ENCODE measurements at places on chromosomes 4 and X.
A peak's percentile ranks its signal among the peaks of the same experiment; 100 is the strongest.

- no peak for DNase-seq
Observed at GRCh38 chrX:154731184-154731583, 19.7 kb downstream of the GAB3 start.

- no peak for DNase-seq
Observed at GRCh38 chr4:27881705-27882104, 1021.1 kb downstream of the STIM2 start.

DNA sequence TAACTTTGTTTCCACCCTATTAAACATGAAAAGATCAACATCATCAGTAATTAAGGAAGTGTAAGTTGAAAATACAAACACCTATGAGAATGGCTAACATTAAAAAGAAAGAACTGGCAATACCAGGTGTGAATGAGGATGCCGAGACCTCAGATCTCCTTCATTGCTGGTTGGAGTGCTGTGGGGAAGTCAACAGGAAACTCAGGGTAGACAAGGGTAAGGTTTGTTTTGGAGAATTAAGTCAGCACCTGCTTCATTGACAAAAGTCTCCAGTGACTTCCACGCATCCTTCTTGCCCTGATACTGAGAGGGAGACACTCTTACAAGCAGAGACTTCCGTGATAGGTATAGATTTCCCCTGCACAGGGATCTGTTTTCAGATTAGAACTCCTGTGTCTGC lies 106.1 kb downstream of the IRF2 start:
- no peak for DNase-seq

DNA sequence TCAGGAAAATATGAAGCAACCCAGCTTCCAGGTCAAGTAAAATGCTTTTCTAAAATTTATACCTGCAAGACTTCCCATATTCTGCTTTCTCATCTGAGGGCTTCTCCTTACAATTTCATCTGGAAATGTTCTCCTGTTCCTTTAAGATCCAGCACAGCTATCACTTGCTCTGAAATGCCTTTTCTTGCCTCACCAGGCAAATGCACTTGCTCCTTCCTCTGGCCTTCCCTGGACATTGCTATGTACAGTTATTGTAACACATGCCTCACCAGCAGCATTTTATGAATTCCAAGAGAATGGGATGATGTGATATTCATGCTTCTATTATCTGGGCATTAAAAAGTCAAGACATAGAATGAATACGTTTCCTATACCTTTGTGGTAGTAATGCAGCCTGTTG lies 842.1 kb upstream of the INTU start:
- DNase-seq: no peak

GRCh38 chrX:110985470-110985869 lies 110.5 kb upstream of the PAK3 start:
- no peak for DNase-seq

- no peak for DNase-seq
Observed at GRCh38 chr4:120158046-120158445, 91.4 kb upstream of the MAD2L1 start.

GRCh38 chr4:98466868-98467599 lies 191.4 kb downstream of the TSPAN5 start:
- DNase-seq: no peak

GRCh38 chrX:20965270-20966044 lies 408.8 kb upstream of the CNKSR2 start:
- no peak for DNase-seq

- no peak for DNase-seq
Observed at GRCh38 chr4:3261411-3262207, 12.7 kb downstream of the MSANTD1 start.

DNA sequence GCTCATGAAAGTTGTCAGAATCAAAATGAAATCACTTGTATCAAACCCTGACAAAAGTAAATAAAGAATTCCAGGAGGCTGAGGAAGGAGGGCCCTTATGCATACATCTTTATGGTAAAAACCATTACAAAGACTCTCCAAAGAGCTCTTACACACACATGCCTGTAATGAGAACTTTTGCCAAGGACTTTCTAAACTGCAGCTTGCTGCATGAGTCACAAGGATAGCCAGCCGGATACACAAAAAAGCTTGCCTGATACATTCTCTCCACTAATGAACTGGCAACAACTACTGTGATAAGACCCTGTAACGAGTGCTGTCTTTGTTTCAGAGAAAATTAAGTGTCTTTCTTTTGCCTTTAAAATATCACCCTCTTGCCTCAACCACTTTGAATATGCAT lies 618.1 kb downstream of the PPP4R3C start:
- no peak for DNase-seq

DNA sequence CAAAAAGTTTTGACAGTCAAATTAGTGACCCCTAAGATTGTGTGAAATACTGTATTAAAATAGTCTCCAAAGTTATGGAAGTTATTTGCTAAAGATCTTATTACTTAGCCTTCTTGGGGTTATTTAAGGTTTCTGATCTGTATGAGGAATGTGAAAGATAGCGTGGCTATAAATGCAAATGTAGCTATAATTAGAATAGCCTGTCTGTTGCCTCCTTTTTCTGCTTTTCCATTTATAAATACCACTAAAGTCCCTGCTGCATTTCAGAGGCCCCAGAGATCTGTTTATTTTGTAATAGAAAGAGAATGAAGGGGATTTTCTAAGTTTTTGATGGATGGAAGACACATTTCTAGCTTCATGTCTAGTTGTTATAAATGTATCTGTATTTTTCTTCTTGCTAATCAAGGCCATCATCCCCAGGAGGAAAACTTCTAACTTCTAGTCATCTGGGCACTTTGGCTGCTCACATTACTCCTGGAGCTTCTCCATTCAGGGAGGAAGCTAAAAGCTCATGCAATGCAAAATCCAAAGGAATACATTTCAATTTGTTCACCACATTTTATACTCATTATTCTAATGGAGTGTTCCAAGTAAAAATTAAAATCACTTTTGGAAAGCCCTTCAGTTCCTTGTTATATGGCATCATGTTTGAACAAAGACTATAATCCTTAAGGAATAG lies 73.9 kb downstream of the INTS12 start:
- no peak for DNase-seq

GRCh38 chr4:10123227-10124101 lies 6.9 kb upstream of the WDR1 start:
- no peak for DNase-seq

DNA sequence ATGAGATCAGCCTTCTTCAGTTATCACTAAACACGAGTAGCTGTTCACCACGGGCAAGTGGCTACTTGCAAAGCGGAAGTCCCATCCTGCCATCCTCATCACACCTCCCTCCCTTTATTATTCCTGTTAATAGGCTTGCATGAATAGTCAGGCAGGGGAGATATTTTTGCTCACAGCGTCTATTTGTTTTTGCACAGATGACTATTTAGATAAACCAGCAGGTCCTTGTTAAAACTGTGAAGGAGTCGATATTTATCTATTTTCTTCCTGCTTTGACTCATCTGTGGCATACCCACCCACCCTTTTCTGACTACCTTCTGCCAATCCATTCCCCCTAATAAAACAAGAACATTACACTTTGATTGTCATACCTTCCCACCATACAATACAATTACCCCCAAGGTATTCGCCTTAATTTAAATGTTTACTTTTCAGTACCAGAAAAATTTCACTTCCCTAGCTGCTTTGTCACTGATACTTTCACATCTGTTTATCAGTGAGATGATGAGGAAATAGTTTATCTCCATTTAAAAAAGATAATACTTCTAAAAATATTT lies 96.6 kb upstream of the BANK1 start:
- DNase-seq: no peak

DNA sequence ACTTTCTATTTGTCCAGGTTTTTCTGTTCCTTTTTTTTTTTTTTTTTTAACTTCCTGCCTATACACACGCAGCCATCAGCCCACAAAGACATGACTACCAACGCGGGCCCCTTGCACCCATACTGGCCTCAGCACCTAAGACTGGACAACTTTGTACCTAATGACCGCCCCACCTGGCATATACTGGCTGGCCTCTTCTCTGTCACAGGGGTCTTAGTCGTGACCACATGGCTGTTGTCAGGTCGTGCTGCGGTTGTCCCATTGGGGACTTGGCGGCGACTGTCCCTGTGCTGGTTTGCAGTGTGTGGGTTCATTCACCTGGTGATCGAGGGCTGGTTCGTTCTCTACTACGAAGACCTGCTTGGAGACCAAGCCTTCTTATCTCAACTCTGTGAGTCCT lies 2.1 kb downstream of the EBP start:
- no peak for DNase-seq

- no peak for DNase-seq
Observed at GRCh38 chr4:124055896-124056295, 656.6 kb downstream of the ANKRD50 start.

DNA sequence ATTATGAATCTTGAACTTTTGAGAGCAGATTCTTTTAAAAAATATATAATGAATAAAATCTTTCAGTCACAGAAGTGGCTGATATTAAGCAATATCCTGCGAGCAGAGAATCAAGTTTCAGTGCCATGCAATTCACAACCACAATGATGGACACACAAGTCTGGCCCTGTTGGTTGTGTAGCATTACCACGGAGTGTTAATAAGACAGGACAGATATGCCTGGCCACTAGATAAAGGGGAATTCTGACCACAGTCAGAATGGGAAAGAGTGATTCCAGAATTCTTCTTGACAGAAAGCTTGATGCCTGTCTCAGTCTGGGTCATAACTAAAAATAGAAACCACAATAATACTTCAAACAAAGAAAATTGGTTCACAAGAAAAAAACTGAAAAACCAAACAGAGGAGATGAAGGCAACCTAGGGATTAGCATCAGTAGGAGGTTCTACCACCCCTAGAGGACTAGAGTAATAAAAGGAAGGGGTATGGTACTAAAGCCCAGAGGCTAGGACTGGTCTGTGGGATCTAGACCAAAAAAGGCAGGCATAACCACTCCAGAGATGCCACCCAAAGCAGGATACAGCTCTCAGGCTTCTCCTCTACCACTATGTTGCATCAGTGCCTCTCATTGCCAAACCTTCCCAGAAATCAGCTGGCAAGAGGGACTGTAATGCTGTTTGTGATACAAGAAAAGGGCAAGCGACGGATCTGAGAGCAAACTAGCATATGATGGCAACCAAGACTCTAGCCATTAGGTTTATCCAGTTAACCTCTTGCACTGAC lies 59.0 kb downstream of the RNF150 start:
- no peak for DNase-seq

GRCh38 chrX:153408871-153409351 lies 2.4 kb upstream of the ZFP92 start:
- no peak for DNase-seq

GRCh38 chr4:91592125-91592524 lies 711.6 kb upstream of the GRID2 start:
- no peak for DNase-seq

DNA sequence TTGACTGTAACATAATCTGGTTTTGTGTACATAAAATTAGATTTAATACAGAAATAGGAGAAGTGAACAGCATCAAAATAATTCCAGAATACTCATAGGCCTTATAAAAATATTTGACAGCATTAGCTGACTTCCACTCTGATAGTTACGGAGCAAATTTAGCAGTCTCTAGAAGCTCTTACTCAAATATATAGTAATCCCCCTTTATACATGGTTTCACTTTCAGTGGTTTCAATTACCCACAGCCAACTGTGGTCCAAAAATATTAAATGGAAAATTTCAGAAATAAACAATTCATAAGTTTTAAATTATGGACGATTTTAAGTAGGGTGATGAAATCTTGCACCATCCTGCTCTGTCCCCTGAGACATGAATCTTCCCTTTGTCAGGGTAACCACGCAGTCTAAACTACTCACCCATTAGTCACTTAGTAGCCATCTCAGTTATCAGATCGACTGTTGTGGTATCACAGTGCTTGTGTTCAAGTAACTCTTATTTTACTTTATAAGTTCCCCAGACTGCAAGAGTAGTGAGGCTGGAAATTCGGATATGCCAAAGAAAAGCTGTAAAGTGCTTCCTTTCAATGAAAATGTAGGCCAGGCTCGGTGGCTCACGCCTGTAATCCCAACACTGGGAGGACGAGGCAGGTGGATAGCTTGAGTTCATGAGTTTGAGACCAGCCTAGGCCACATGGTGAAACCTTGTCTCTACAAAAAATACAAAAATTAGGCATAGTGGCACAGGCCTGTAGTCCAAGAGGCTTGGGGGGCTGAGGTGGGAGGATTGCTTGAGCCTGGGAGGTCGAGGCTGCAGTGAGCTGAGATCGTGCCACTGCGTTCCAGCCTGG lies 17.2 kb upstream of the RTL9 start:
- no peak for DNase-seq

GRCh38 chr4:74449571-74450297 lies 4.8 kb downstream of the AREG start:
- DNase-seq: no peak

- no peak for DNase-seq
Observed at GRCh38 chr4:134650461-134650860, 448.9 kb upstream of the PABPC4L start.

GRCh38 chr4:185112104-185112503 lies 31.0 kb upstream of the SLC25A4 start:
- no peak for DNase-seq

DNA sequence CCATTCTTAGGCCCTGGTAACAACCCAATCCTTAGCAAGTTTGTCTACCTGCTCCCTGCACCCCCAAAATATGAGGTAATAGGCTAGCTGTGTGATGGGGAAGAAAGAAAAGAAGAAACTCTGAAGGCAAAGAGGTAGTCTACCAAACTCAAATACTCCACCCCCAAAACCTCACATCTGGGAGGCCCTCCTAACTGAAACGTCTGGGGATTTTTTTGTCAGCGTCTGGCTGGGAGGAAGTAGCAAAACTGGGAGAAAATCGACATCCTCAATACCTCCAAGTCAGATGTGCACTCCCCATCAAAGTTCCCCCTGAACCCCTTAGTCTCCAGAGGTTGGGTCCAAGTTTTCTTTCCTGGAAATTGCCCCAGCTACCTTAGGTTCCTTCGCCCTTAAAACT lies 1.0 kb downstream of the LAMP2 start:
- no peak for DNase-seq

- DNase-seq: no peak
Observed at GRCh38 chr4:26021417-26022345, 107.7 kb downstream of the SMIM20 start.

DNA sequence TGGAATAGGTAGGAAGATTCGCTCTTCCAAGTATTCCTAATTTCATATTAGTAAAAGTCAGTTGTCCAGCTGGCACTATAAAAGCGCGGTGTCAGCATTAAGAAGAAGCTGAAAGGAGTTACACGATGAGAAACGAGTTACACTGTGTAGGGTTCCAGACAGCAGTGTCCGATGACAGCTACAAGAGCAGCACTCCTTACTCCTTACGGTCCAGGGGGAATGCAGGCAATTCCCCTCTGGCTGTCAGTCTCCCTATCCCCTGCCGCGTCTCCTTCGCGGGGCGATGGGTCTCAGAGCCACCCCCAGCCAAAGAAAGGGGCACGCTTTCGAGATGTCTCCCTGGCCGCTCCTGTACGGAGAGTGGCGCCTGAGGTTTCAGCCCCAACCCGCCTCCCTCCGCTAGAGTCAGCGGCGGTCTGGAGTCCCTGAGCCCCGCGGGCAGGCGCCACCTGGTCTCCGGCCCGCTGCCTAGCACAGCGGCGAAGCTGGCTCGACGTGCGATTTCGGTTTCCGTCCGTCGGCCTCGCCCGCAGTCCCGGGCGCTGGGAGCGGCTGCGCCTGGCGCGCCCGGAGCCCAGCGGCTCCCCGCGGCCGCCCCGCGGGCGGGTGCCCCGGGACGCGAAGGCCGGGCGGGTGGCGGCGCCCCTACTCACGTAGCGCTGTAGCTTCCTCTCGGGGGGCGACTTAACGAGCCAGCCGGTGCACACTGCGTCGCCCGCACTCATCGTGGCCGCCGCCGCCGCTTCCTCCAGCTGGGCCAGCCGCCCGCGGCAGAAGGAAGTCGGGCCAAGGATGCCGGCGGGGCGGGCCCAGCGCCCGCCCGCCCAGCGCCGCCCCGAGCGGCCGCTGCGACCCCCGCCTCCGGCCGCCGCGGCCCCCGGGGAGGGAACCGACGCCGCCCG lies at the start of gene GAB3:
Gene GAB3, minus strand, starts transcription at position 777 of the 902 bp plus-strand sequence. Its CDS starts 52 bp downstream, at position 725.
- DNase-seq: peak; percentile 20

Data from stimulated activated CD4-positive, alpha-beta T cell treated with anti-CD3 and anti-CD28 coated beads, Interleukin-1b, Interleukin-23, amount 100 ng/mL, for 4 hours (primary cell).